ENCODE measurements at places on chromosomes 3 and 15.

DNA sequence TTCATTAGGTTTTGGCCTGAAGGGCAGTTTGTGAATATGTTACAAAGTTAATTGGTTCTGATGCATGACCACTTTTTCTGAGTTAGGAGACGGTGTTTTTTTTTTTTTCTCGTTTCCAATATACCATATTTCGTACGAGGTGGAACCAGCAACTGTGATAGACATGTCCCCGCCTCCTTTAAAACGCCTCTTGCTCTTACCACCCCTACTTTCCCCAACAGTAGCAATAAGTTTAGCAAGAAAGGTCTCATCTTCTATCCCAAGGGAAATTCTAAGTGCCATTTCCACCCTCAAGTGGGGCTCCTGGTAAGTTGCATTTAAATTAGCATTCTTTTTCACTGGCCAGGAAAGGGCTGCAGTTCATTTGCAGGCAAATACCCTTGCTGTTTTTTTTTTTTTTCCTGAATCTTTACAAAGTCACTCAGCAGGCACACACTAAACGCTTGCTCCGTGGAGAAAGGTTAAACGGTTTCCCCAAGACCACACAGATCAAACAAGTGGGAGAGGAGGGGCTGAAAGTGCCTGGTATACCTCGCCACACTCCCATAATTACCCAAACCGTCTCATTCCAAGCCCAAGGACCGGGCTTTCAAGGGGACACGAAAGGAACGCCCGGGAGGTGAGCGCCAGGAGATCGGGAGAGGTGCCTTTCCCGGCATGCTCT is 39.5 kb upstream of the MGA start:
- DNase-seq = peak; percentile 37

DNA sequence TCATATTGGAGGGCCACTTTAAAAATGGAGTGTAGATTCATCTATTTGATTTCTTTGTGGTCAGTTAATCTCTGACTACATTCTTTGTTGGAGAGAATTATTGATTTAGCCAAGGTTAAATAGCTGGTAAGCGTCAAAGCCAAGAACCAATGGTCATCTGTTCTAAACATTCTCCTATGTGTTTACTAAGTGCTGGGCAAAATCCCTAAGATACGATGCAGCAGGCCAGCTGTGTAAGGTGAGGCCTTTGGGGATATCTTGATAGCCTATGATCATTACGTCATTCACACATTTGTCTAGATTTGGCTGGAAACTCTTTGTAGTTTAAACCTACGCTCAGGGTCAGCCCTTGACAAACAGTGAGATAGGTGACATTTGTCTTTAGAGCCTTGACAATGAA is 236.2 kb downstream of the NR1D2 start:
- DNase-seq = no peak

DNA sequence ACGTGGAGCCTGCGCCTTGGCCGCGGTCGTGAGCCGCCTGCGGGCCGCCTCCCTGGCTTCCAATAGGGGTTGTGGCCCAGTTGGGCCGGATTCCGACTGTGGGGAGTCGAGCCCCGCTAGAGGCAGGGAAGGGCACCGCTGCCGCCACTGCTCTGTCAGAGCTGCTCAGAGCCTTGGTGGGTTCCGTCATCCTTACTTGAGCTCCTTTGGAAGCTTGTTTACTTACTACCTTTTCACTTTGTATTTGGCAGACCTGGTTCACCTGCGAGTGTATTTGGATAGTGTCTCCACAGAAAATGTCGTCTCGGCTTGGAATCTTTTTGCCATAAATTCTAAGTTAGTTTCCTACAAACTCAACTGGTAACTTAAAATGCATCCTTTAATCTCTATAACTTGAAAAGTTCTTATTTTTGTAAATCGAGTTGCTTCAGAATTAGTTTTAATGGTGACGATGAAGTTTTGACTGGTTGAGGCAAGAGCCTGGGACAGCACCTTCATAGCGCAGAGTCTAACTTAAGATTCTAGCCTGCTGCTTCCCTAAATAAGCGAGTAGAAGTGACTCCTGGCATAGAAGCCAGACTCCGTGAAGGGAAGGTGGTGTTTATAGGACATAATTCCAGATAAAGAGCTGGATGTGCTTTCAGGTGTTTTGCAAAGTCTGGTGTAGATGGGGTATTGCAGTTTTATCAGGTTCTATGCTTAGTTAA is 800 bp downstream of the DAG1 start:
- DNase-seq = no peak

DNA sequence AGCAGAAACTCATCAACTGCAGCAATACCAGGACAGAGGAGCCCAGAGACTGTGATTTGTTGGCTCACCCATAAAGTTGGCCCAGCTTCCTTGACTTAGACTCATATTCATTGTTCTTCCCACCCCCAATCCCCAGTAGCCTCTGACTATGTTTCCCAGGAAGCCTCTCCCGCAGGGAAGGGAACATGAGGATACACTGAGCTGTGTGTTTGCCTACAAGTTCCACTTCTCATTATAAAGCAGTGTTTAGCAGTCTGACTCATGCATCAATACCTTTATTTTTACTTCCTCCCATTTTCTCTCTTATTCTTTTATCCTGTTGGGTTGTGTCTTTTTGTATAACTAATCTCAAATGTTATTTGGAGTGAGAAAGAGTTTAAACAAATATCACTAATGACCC is 111.6 kb upstream of the PHLDB2 start:
- DNase-seq = no peak

GRCh38 chr3:186512570-186513302 is 31.4 kb downstream of the CRYGS start:
- no peak for DNase-seq

DNA sequence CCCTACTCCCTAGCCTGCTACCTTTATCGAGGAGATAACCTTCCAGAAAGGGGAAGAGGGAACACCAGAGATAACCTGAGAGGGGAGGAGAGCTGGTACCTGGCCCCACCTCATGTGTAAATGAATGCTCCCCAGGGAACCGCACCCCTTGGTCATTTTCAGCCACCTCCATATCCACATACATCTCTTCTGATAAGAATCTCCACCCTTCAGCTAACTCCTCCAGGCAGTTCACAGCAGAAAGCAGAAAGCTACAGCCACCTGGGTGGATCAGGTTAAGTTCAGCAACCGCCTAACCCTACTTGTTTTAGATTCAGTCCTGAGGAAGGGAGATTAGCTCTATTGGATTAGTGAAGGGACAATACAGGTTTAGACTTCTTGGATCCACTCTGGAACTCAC is 38.0 kb upstream of the TIMP4 start:
- no peak for DNase-seq

DNA sequence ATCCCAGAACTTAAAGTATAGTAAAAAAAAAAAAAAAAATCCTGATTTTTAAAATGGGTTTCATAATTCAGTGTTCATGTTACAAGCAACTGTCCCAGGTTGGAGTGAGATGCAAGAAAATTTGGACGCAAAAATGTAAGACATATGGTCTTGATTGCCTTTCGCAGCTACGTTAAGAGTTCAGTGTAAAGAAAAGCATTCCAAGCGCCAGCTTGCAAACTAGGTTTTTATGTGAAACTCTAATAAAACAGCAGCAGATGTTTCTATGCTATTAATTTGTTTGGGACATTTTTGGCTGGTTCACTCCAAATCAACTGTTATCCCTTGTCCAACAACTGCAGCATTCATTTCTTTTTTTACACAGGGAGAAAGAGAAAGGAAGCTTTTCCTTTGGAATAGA is 957.8 kb downstream of the ROBO1 start:
- DNase-seq = no peak

- DNase-seq = no peak
These were observed 33.4 kb upstream of the ZNF609 start for GRCh38 chr15:64426845-64427465.

- DNase-seq = no peak
These were observed 271.4 kb downstream of the TIGIT start for GRCh38 chr3:114565216-114565615.

- no peak for DNase-seq
These were observed 7.5 kb upstream of the ALCAM start for GRCh38 chr3:105359098-105359762.

DNA sequence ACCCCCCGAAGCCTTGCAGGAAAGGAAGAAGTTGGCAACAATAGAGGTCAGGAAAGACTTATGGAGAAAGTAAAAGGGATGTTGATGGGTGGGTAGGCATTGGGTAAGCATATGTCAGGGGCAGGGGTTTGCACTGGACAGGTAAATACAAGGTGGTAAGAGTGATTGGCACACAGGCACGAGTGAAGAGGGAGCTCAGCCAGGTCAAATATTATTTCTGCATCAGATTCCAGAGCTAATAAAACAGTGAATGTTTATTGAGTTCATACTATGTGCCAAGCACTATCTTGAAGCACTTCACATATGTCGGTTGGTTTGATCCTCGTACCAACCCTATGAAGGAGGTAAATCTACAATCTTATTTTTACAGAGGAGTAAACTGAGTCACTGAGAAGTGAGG is 6.6 kb downstream of the CLSTN2 start:
- DNase-seq = no peak

- no peak for DNase-seq
These were observed 65.1 kb upstream of the TBL1XR1 start for GRCh38 chr3:177262396-177262795.

GRCh38 chr3:194271460-194272035 is 79.6 kb downstream of the CPN2 start:
- no peak for DNase-seq

- no peak for DNase-seq
These were observed 37.2 kb upstream of the CA12 start for GRCh38 chr15:63418811-63419210.

Measured in SHP77 treated with DMSO at 0.1 percent for 48 hours (cell line).